Peyer's patch (tissue), 4 donors: ENCODE measurements at places on chromosomes 5 and 9. TPM values are rescaled to one million over a fixed set of nuclear protein-coding genes. Genes with fewer than 3 reads are reported as not detected.

The PDCD1LG2 gene
- 0.40 TPM for total RNA-seq

The OR2S2 gene
- not detected for total RNA-seq

GRCh38 chr9:113945784-113946183 lies 69.7 kb downstream of the ZNF618 start:
- H3K27me3 ChIP-seq = no peaks in the 10 kb centered on the region
- no peak overlapping the region for H3K27ac ChIP-seq
- no peaks in the 10 kb centered on the region for H3K4me1 ChIP-seq
- no peak for DNase-seq
- no peaks in the 10 kb centered on the region for H3K36me3 ChIP-seq

DNA sequence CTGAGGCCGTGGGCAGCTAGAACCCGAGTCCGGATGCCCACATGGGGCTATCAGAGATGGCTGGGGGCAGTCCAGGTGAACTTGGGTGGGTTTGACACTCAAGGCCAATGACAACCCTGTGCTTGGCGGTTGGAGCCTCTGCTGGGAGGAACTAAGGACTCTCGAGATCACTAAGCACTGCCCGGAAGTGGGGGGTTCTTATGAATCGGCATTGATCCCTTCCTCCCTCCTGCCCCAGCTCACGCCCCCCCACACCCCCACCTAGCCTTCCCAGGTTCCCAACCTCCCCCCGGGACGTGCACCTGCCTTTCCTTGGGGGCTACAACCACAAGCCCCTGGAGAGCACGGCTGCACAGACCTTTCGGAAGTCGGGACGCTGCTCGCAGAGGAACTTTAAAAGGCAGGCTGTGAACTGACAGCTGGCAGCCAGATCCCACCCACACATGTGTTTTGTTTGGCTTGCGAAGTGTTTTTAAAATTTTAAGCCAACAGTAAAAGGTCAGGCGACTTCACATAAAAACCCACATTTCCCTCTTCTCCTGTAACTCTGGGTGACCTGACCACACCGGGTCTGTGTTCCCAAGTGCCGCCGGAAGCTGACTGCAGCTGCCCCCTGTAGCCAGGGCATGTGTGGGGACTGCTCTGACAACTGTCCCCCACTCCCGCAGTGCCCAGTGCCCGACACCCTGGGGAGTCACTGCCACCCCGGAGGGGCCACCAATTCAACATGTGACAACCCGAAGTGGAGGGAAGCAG lies 5.1 kb upstream of the RALGDS start:
- peak; percentile 72 for DNase-seq
- peak overlapping the region; percentile 91 for H3K27ac ChIP-seq
- H3K4me3 ChIP-seq = peak overlapping the region; percentile 19
- no peaks in the 10 kb centered on the region for H3K36me3 ChIP-seq
- peaks cover 69% of the 10 kb centered on the region for H3K4me1 ChIP-seq

- no peaks in the 10 kb centered on the region for H3K4me1 ChIP-seq
- H3K36me3 ChIP-seq = no peaks in the 10 kb centered on the region
- no peak overlapping the region for H3K27ac ChIP-seq
- H3K4me3 ChIP-seq = no peak overlapping the region
- no peaks in the 10 kb centered on the region for H3K27me3 ChIP-seq
These were observed 23.0 kb downstream of the SMIM15 start for GRCh38 chr5:61139094-61139873.

- no peaks in the 10 kb centered on the region for H3K27me3 ChIP-seq
- no peak overlapping the region for H3K4me3 ChIP-seq
- no peak for DNase-seq
- H3K4me1 ChIP-seq = no peaks in the 10 kb centered on the region
- H3K27ac ChIP-seq = no peak overlapping the region
- no peaks in the 10 kb centered on the region for H3K36me3 ChIP-seq
These were observed 268.3 kb downstream of the PJA2 start for GRCh38 chr5:109141222-109142200.

GRCh38 chr9:137089232-137089947 lies 2.6 kb downstream of the MAN1B1 start:
- H3K4me3 ChIP-seq = no peak overlapping the region
- no peak overlapping the region for H3K27ac ChIP-seq
- DNase-seq = no peak
- no peaks in the 10 kb centered on the region for H3K36me3 ChIP-seq
- no peaks in the 10 kb centered on the region for H3K27me3 ChIP-seq

DNA sequence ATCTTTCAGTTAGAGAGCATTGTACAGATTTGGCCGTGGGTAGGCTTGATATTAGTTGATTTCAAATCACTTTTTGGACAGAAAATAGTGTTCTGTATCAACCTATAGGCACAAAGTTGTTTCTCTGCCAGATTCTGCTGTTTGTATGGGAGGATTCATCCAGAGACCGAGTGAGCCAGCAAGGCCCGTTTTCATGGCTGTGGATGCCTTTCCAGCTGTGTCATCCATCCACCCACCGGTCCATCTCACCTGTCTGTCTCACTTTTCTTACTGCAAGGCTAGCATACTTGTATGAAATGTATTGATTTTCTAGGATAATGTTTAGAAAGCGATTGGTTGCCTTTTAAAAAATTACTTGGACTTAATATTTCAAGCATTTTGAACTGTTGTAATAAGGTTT lies 34.4 kb downstream of the ICE1 start:
- no peaks in the 10 kb centered on the region for H3K4me1 ChIP-seq
- no peak overlapping the region for H3K27ac ChIP-seq
- H3K36me3 ChIP-seq = no peaks in the 10 kb centered on the region
- DNase-seq = no peak
- H3K27me3 ChIP-seq = no peaks in the 10 kb centered on the region
- no peak overlapping the region for H3K4me3 ChIP-seq

DNA sequence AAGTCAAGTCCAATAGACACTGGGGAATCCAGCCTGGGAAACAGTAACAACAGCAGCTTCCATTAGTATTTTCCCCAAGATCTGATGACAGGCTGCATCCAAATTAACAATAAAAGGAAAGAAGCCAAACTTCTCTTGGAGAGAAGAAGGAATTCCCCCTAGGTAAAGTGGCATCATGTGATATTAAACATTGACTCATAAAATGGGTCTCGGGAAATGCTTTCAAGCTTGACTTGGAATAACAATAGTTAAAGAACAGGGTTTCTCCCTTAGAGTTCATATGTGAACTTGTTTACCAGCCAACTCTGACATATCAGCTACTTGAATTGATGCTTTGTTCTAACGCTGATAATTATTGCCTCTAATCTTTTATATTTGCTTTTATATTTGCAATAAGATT lies 45.4 kb downstream of the ENTREP1 start:
- no peaks in the 10 kb centered on the region for H3K36me3 ChIP-seq
- H3K4me3 ChIP-seq = no peak overlapping the region
- H3K27ac ChIP-seq = no peak overlapping the region

- no peaks in the 10 kb centered on the region for H3K4me1 ChIP-seq
- no peak overlapping the region for H3K4me3 ChIP-seq
- no peak overlapping the region for H3K27ac ChIP-seq
- no peaks in the 10 kb centered on the region for H3K27me3 ChIP-seq
- no peak for DNase-seq
These were observed 71.4 kb upstream of the MOCS2 start for GRCh38 chr5:53180991-53181390.

GRCh38 chr9:126696401-126697145 lies 82.8 kb downstream of the LMX1B start:
- no peak overlapping the region for H3K4me3 ChIP-seq
- no peak overlapping the region for H3K27ac ChIP-seq

DNA sequence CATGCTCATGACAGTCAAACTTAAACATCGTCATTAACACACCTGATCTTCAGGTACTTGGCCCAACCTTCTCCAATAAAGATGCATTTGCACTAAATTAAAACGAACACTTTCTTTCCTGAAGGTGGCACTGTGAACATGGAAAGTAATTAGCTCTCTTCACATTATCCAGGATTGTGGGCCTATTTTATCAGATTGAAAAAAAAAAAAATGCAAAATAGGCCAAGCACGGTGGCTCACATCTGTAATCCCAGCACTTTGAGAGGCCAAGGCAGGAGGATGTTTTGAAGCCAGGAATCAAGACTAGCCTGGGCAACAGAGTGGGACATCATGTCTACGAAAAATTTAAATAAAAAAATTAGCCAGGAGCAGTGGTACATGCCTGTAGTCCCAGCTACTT lies 14.4 kb upstream of the CDC20B start:
- H3K27me3 ChIP-seq = no peaks in the 10 kb centered on the region
- H3K36me3 ChIP-seq = no peaks in the 10 kb centered on the region

DNA sequence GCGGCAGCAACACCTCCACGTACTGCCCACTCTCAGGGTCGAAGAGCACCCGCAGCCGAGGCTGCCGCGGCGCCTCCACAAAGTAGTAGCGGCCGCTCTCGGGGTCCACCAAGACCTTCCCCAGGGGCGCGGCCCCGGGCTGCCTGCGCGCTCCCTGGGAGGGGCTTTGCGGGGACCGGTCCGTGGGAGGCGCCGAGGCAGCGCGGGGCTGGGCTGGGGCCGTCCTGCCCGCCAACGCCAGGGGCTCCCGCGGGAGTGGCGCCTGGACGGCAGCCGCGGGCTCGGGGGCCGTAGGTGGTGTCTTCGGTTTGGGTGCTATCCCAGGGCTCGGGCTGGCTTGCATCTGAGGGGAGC lies 2.6 kb upstream of the MZB1 start:
- peaks cover 8% of the 10 kb centered on the region for H3K27me3 ChIP-seq
- H3K4me1 ChIP-seq = peaks cover 33% of the 10 kb centered on the region
- H3K36me3 ChIP-seq = no peaks in the 10 kb centered on the region

DNA sequence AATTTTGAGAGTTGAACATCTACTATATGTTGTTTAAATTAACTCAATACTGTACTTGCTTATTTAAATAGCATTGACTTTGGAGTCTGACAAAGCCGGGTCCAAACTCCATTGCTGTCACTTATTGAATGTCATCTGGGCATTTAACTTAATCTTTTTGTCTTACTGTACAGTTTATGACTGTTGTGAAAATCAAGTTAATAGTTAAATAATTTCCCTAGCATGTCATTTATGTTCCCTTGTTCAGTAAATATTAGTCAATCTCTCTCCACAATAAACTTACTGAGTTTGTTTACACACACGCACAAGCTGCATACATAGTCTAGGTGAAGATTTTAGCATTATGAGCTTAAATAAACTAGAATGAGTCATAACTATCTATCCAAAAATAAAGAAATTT lies 6.3 kb upstream of the UGCG start:
- H3K4me1 ChIP-seq = peaks cover 7% of the 10 kb centered on the region
- no peaks in the 10 kb centered on the region for H3K36me3 ChIP-seq
- H3K4me3 ChIP-seq = no peak overlapping the region
- H3K27ac ChIP-seq = peak overlapping the region; percentile 12

DNA sequence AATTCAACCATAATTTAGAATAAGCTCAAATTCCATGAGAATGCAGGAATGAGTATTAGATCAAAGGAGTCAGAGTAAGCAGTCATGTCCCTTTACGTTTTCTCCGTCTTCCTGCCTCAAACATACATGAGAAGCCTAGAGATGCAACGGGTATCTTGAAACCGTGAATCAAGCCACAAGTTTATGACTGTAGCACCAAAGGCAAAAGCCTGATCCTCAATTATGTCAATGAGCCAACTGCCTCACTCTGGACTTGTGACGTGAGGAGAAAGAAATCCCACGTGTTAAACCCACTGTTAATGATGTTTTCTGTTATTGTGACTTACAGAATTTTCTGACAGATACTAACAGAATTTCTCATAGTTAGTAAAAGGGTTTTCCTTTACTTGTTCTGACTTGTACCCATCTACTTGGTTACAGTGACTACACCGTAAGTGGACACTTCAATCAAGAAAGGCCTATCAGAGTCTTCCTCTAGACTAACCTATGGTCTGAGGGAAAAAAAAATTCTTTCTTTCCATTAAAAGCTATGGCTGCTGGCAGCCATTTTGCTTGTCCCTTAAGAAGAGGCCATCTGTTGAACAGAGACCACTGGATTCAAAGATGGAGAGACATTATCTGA lies 35.3 kb upstream of the HK3 start:
- no peak for DNase-seq
- H3K36me3 ChIP-seq = peaks cover 68% of the 10 kb centered on the region
- no peaks in the 10 kb centered on the region for H3K27me3 ChIP-seq
- H3K4me3 ChIP-seq = no peak overlapping the region
- no peak overlapping the region for H3K27ac ChIP-seq

DNA sequence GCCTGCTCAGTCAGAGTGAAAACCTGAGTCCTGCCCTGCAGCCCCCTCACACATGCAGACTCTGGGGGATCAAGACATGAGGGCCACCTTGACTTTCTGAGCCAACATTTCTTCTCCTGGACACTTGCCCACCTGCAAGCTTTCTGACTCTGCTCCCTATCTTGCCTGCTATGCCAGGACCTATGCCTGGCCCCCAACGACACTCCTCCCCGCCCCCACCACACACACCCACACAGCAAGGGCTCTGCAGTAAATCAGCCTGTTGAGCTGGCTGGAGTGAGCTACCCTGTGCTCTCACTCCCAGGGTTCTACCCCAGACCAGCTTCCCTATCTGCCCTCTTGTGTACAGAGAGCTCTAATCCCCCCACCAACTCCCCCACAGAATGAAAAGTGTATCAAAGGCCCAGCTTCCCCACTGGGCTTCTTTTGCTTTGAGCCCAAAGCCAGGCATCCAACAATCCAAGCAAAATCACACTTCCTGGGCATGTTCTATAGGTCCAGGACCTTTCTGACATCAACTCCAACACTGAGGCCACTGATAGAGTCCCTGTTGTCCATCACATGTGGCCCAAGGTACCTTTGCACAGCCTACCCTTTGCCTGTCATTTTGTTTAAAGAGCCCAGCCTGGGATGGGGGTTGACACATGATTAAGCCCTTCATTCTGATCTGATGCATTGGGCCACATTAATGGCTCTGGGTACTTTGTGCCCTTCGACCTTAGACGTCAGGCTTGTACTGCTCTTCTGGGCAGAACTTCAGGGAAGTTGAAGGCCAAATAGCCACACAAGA lies 7.2 kb downstream of the PDLIM4 start:
- no peak for DNase-seq
- H3K4me3 ChIP-seq = no peak overlapping the region
- no peaks in the 10 kb centered on the region for H3K36me3 ChIP-seq
- H3K27me3 ChIP-seq = no peaks in the 10 kb centered on the region

- no peak overlapping the region for H3K27ac ChIP-seq
- DNase-seq = no peak
- no peaks in the 10 kb centered on the region for H3K36me3 ChIP-seq
- H3K4me1 ChIP-seq = no peaks in the 10 kb centered on the region
- H3K4me3 ChIP-seq = no peak overlapping the region
These were observed 239.9 kb downstream of the FAM114A2 start for GRCh38 chr5:153798830-153799229.

GRCh38 chr5:159041444-159042198 lies 58.1 kb downstream of the EBF1 start:
- no peak overlapping the region for H3K27ac ChIP-seq
- H3K4me1 ChIP-seq = no peaks in the 10 kb centered on the region
- DNase-seq = no peak
- no peak overlapping the region for H3K4me3 ChIP-seq

- no peak overlapping the region for H3K4me3 ChIP-seq
- H3K27ac ChIP-seq = no peak overlapping the region
- DNase-seq = no peak
These were observed 84.0 kb upstream of the AGXT2 start for GRCh38 chr5:35131723-35132122.

GRCh38 chr9:119180897-119181296 lies 188.3 kb downstream of the BRINP1 start:
- no peaks in the 10 kb centered on the region for H3K27me3 ChIP-seq
- no peaks in the 10 kb centered on the region for H3K4me1 ChIP-seq
- no peaks in the 10 kb centered on the region for H3K36me3 ChIP-seq
- no peak for DNase-seq
- H3K27ac ChIP-seq = no peak overlapping the region

GRCh38 chr5:148831590-148832565 lies 5.5 kb downstream of the ADRB2 start:
- peak overlapping the region; percentile 64 for H3K27ac ChIP-seq
- DNase-seq = peak; percentile 29
- no peaks in the 10 kb centered on the region for H3K36me3 ChIP-seq
- no peak overlapping the region for H3K4me3 ChIP-seq
